ENCODE measurements at places on chromosomes 16 and 17. TPM values are rescaled to one million over a fixed set of nuclear protein-coding genes. Genes with fewer than 3 reads are reported as not detected.

DNA sequence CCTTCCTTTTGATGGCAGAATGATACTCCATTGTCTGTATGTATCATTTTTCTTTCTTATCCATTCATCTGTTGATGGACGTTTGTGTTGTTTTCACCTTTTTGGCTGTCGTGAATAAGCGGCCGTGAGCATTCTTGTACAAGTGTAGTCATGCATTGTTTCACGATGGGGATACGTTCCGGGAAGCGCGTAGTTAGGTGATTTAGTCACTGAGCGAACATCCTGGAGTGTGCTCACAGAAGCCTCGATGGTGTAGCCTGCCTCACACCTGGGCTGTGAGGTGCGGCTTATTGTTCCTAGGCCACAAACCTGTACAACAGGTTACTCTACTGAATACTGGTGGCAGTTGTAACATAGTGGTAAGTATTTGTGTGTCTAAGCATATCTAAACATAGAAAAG lies 136.5 kb downstream of the CMIP start:
- no peak for DNase-seq

- no peak for DNase-seq
These were observed 169.4 kb downstream of the IRX5 start for GRCh38 chr16:55100100-55100499.

GRCh38 chr16:69444873-69445517 lies 20.6 kb downstream of the CYB5B start:
- DNase-seq: peak; percentile 33

- DNase-seq: no peak
These were observed 14.9 kb downstream of the CPPED1 start for GRCh38 chr16:12788758-12789157.

DNA sequence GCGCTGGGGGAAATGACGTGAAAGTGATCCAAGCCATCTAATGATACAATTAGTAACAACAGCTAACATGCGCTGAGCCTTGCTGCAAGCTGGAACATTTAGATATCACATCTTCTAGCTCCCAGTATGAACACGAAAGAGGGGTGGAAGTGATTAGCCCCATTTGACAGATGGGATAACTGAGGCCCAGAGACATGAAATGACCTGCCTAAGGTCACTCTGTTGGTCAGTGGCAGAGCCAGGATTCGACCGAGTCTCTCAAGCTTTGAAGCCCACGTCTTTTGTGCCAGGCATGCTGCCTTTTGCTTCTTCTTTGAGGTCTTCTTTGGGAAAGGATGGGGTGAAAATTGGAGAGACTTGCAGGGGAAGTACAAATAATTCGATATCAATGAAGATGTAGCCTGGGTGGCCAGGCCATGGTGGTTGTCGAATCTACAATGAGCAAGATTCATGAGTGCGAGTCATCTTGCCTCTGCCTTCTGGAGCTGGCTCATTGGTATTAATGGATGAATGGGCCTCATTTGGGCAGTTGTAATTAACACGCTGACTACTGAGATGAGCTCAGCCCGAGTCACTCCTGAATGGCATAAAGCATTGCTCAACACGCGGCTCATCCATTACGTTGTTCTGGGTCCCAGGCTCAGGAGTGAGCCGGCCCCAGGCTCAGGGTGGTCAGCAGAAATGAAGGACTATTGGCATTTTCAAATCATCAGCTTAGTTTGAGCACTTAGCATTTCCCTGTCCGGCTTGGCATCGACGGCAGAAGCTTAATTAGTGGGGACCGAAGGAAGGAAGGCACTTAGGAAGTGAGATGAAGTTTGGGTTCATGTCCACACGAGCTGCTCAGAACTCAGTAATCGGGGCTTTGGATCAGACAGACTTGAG lies 28.0 kb upstream of the GPRC5B start:
- DNase-seq: no peak

DNA sequence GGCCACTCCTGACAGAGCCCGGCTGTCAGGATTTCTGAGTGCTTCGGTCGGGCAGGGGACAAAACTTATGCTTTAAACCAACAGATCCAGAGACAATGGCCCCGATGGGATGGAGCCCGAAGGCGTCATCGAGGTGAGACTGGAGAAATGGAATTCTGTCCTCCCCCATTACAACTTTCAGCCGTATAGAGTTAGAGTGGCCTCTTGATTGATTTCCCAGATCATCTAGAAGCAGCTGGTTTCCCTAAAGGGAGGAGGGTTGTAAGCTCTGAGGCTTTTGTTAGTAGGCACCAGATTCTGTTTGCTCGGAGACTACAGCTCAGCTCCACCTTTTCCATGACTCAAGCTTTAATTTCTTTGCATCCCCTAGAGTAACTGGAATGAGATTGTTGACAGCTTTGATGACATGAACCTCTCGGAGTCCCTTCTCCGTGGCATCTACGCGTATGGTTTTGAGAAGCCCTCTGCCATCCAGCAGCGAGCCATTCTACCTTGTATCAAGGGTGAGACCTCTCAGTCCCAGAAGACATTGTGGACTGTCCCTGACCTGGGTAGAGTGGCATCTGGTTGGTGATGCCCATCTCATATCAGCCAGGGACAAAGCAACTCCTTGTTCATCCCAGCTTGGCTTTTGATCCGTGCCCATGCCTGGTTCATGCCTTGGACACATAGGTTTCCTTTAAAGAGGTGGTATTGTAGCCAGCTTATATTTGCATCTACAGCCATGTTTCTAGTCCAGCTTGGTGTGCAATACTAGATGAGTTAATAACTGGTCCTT lies 5.1 kb upstream of the CD68 start:
- no peak for DNase-seq

- DNase-seq: no peak
These were observed 19.1 kb downstream of the UNC13D start for GRCh38 chr17:75825149-75825552.

- no peak for DNase-seq
These were observed 55.9 kb downstream of the ZDHHC7 start for GRCh38 chr16:84955427-84955826.

- DNase-seq: no peak
These were observed 24.8 kb downstream of the TTLL6 start for GRCh38 chr17:48792033-48792798.

GRCh38 chr17:10211666-10212065 lies 13.3 kb upstream of the GAS7 start:
- no peak for DNase-seq

DNA sequence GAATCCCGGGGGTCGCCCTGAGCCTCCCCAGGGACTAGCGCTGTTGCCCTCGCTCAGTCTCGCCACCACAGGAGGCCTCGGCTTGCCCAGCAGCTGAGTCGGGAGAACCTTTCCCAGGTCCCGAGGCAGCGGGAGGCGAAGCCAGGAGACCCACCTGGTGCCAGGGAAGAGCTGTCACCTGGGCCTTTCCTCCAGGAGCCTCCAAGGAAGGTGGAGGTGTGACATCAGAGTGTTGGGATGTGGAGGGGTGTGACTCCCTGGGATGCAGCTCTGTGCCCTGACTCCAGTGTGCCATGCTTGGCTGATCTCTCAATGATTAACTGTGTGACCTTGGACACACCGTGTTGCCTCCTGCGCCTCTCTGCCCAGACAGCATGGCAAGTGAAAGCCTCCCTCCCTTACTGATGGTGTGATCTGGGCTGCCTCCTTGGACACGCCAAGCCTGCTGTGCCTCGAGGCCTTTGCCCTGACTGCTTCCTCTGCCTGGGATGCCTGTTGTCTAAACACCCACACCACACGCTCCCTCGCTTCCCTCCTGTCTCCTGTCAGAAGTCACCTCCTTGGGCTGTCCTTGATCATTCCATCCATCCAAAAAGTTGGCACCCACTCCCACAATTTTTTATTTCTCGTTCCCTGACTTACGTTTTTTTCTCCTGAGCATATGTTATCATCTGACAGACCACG lies 88.0 kb downstream of the CMIP start:
- DNase-seq: no peak

DNA sequence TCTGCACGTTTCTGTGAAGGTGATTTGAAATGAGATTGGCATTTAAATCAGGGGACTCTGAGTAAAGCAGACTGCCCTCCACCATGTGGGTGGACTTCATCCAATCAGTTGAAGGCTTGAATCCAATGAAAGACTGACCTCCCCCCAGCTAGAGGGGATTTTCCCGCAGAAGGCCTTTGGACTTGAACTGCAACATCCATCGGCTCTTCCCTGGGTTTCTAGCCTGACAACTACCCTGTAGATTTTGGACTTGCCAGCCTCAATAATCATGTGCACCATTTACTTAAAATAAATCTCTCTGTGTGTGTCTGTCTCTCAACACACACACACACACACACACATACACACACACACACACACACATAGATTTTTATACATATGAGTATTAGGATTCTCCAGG lies 23.9 kb upstream of the CNEP1R1 start:
- DNase-seq: no peak

TPSG1 gene
- total RNA-seq: not detected

FBXW10B gene
- total RNA-seq: not detected

CCDC200 gene
- total RNA-seq: not detected

GRB7 gene
- not detected for total RNA-seq

PRSS27 gene
- 1.3 TPM for total RNA-seq

SDR42E2 gene
- 0.92 TPM for total RNA-seq

FUS gene
- 872 TPM for total RNA-seq

TBC1D3I gene
- total RNA-seq: 1.3 TPM

KRTAP9-4 gene
- total RNA-seq: not detected

SPN gene
- 373 TPM for total RNA-seq

SCIMP gene
- 10.0 TPM for total RNA-seq

Data from natural killer cell (primary cell).